Central memory CD4-positive, alpha-beta T cell (primary cell): ENCODE measurements at places on chromosomes 11 and 22.

GRCh38 chr11:125591649-125592304 lies 875 bp upstream of the STT3A start:
- no peak for DNase-seq

GRCh38 chr11:111532365-111532709 lies 8.2 kb upstream of the LAYN start:
- DNase-seq, result no peak

DNA sequence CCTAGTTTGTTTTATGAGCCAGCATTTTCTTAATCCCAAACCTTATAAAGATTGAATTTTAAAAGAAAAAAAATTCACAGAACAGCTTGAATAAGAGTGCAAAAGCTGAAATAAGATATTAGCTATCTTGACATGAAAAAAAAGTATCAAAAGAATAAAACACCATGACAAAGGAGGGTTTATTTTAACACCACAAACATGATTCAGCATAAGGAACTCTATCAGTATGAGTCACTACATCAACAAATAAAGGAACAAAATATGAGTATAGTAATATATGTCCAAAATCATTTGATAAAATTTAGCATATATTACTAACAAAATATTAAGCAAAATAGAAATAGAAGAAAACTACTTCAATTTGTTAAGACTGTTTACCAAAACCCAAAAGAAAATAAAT lies 9.6 kb upstream of the LMO1 start:
- DNase-seq, result no peak

GRCh38 chr11:88281317-88281712 lies 56.2 kb downstream of the CTSC start:
- no peak for DNase-seq

- no peak for DNase-seq
These were observed 1175.6 kb downstream of the BRD1 start for GRCh38 chr22:48651981-48652538.
